ENCODE measurements at places on chromosomes 3 and 15.

GRCh38 chr3:28117598-28117997, 123.8 kb upstream of the CMC1 start:
- no peak for DNase-seq

GRCh38 chr3:100927775-100928174, 65.4 kb downstream of the ABI3BP start:
- no peak for DNase-seq

GRCh38 chr15:41940441-41940857, 31.9 kb downstream of the EHD4 start:
- DNase-seq, result peak; percentile 14

DNA sequence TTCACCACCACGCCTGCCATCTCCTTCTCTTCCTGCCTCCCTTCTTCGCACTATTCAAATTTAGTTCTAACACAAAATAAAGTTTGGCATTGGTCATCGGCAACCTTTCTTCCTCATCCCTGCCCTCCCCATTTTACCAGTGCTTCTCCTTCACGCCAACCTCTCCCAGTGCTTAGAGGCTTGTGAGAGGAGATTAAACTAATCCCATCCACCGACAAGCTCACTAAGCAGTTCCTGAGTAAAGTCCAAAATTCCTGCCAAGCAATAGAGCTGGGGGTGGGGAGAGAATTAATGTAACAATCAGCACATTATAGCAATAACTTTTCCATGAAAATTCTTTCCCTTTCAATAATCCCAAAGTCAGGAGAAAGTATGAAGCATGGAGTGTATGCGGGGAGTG, 157.4 kb upstream of the GMNC start:
- no peak for DNase-seq

- no peak for DNase-seq
Observed at GRCh38 chr3:3734881-3735280, 64.3 kb upstream of the LRRN1 start.

- DNase-seq, result no peak
Observed at GRCh38 chr15:73335471-73335870, 33.3 kb downstream of the HCN4 start.

Measured in fibroblast of the conjunctiva (primary cell).